Kidney (tissue), 22 donors: ENCODE measurements at places on chromosomes 4 and X. TPM values are rescaled to one million over a fixed set of nuclear protein-coding genes. Genes with fewer than 3 reads are reported as not detected.

The ANK2 gene
- polyA plus RNA-seq = 125 TPM

The RHOH gene
- polyA plus RNA-seq = 0.17 TPM

The GAGE12J gene
- polyA plus RNA-seq = not detected

The AMOT gene
- polyA plus RNA-seq = 5.5 TPM

The CCDC120 gene
- polyA plus RNA-seq = 5.2 TPM

The SATL1 gene
- 0.22 TPM for polyA plus RNA-seq

The CAPN6 gene
- polyA plus RNA-seq = 5.5 TPM

The DACH2 gene
- polyA plus RNA-seq = 1.1 TPM

DNA sequence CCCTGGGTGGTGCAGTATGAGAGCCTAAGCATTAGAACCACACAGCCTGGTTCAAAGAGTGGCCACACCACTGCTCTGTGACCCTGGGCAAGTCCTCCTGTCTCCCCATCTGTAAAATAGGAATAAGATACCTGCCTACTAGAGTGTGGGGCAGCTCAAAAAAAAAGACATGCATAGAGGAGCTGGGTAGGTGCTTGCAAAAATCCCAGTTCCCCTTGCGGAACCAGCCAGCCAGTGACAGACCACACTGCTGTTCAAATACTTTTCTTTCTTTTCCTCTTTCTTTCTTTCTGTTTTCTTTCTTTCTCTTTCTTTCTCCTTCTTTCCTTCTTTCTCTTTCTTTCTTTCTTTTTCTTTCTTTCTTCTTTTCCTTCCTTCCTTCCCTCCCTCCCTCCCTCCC lies 63.0 kb upstream of the TRIM2 start:
- H3K4me1 ChIP-seq = peaks cover 5% of the 10 kb centered on the region
- H3K27me3 ChIP-seq = no peaks in the 10 kb centered on the region

GRCh38 chr4:91127192-91127591 lies 1000.0 kb downstream of the CCSER1 start:
- H3K4me1 ChIP-seq = no peaks in the 10 kb centered on the region
- no peak overlapping the region for H3K4me3 ChIP-seq
- DNase-seq = no peak
- H3K36me3 ChIP-seq = no peaks in the 10 kb centered on the region

DNA sequence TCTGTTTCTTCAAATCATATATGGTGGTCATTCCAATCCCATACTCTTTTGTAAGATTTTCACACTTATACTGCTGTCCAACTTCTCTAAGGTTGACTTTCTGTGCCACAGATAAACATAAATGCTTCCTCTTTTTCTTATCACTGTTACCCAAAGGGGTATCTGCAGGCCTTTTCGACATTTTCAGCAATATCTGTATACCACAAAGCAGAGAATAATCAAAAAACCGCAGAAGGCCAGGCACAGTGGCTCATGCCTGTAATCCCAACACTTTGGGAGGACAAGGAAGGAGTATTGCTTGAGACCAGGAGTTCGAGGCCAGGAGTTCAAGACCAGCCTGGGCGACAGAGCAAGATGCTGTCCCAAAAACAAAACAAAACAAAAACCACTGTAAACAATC lies 3.1 kb upstream of the RFC1 start:
- no peak overlapping the region for H3K4me3 ChIP-seq
- no peaks in the 10 kb centered on the region for H3K36me3 ChIP-seq
- H3K4me1 ChIP-seq = no peaks in the 10 kb centered on the region
- H3K27ac ChIP-seq = no peak overlapping the region
- H3K27me3 ChIP-seq = no peaks in the 10 kb centered on the region

- no peak overlapping the region for H3K4me3 ChIP-seq
- H3K4me1 ChIP-seq = no peaks in the 10 kb centered on the region
- no peaks in the 10 kb centered on the region for H3K27me3 ChIP-seq
- DNase-seq = no peak
- no peaks in the 10 kb centered on the region for H3K36me3 ChIP-seq
These were observed 10.8 kb upstream of the TMPRSS11B start for GRCh38 chr4:68256284-68256683.

- H3K36me3 ChIP-seq = no peaks in the 10 kb centered on the region
- H3K4me1 ChIP-seq = no peaks in the 10 kb centered on the region
- no peaks in the 10 kb centered on the region for H3K27me3 ChIP-seq
- H3K27ac ChIP-seq = no peak overlapping the region
These were observed 125.9 kb upstream of the KLHL4 start for GRCh38 chrX:87391742-87392141.

DNA sequence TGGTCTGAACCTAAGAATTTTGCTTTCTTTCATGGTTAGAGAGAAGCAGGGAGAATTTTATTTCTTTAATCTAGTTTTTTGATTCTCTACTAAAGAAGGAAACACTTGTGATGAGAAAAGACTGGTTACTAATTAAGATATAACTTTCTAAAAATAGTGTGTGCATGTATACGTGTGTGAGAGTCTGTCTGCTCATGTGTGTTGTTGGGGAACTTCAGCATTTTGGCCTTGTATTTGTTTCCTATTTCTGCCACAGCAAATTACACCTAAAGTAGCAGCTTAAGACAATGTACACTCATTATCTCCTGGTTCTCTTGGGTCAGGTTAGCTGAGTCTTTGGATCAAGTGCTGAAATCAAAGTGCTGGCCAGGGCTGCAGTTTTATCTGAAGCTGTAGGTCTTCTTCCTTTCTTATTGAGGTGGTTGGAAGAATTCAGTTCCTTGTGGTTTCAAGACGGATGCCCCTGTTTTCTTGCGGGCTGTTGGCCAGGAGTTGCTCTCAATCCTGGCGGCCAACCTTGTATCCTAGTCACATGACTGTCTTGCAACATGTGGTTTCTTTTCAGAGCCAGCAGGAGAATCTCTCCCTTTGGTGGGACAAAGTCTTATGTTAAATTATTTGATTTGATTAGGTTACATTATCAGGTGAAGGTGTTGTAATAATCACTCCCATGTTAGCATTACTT lies 188.4 kb upstream of the CLNK start:
- H3K4me3 ChIP-seq = no peak overlapping the region
- H3K27me3 ChIP-seq = no peaks in the 10 kb centered on the region

- no peak for DNase-seq
- no peaks in the 10 kb centered on the region for H3K27me3 ChIP-seq
- H3K27ac ChIP-seq = peak overlapping the region; percentile 86
- H3K36me3 ChIP-seq = peaks cover 10% of the 10 kb centered on the region
- H3K4me3 ChIP-seq = peak overlapping the region; percentile 100
- peaks cover 4% of the 10 kb centered on the region for H3K4me1 ChIP-seq
These were observed 569 bp downstream of the RPS3A start for GRCh38 chr4:151099976-151100417.

DNA sequence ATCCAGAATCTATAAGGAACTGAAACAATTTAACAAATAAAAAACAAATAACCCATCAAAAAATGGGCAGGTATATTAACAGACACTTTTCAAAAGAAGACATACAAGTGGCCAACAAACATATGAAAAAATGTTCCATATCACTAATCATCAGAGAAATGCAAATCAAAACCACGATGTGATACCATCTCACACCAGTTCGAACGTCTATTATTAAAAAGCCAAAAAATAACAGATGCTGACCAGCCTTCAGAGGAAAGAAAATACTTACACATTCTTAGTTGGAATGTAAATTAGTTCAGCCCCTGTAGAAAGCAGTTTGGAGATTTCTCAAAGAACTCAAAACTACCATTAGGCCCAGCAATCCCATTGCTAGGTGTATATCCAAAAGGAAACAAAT lies 687.9 kb upstream of the AADAT start:
- H3K4me1 ChIP-seq = no peaks in the 10 kb centered on the region
- H3K36me3 ChIP-seq = no peaks in the 10 kb centered on the region
- no peak for DNase-seq
- H3K27ac ChIP-seq = no peak overlapping the region
- H3K27me3 ChIP-seq = no peaks in the 10 kb centered on the region
- H3K4me3 ChIP-seq = no peak overlapping the region

DNA sequence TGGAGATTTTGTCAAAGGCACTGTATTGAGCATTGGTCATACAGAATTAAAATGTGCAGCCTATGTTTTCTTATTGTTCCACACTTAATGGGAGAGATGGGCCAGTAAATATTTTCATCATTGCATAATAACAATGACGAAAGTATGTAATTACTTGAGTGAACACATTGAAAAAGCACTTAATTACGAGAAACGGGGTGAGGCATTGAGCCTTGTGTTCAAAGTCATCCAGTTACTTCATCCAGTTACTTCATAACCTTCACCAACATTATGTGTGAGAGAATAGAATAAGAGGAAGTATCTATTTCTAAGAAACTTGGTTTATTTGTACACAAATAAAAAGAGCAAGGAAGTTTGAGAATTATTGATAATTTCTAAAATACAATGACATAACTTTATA lies 1427.0 kb downstream of the ADGRL3 start:
- DNase-seq = no peak
- no peak overlapping the region for H3K27ac ChIP-seq
- no peaks in the 10 kb centered on the region for H3K27me3 ChIP-seq

DNA sequence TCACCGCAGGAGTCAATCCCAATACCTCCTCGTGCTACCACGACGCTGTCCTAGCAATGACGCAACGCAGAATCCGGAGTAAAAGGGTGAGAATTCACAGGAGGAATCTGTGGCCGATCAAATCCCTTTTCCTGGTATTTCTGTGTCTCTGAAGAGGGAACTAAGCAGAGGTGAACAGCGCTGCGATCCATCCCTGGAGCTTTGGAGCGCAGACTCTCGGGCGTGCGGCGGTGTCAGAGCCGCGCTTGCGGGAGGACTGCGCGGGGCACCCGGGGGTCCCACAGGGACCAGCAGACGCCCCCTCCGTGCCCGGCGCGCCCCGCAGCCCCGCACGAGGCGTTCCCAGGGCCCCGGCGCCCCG lies 17.2 kb upstream of the ZNF718 start:
- no peak overlapping the region for H3K4me3 ChIP-seq
- peaks cover 28% of the 10 kb centered on the region for H3K27me3 ChIP-seq
- no peak overlapping the region for H3K27ac ChIP-seq
- DNase-seq = no peak

GRCh38 chr4:109976189-109976588 lies 63.5 kb downstream of the EGF start:
- H3K36me3 ChIP-seq = peaks cover 7% of the 10 kb centered on the region
- no peaks in the 10 kb centered on the region for H3K27me3 ChIP-seq
- DNase-seq = no peak
- no peak overlapping the region for H3K4me3 ChIP-seq

DNA sequence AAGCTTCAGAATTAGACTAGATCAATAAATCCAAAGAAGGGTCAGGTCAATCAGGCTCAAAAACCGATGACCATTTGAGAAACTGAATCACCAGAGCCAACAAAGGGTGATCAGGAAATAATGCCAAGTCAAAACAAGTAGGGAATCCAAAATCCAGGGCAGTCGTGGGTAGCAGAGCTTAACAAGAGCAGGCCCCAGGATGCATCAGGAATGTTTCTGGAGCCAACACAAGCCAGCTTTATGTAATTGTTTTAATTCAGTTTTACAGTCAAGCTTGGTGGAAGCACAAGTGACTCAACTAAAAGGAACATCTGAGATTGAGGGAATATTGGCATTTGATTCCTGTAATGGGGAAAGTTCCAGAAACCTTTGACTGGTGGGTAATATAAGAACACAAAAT lies 237.9 kb upstream of the EDA2R start:
- no peaks in the 10 kb centered on the region for H3K36me3 ChIP-seq
- no peak overlapping the region for H3K27ac ChIP-seq
- no peak for DNase-seq
- H3K4me3 ChIP-seq = no peak overlapping the region
- H3K4me1 ChIP-seq = no peaks in the 10 kb centered on the region

DNA sequence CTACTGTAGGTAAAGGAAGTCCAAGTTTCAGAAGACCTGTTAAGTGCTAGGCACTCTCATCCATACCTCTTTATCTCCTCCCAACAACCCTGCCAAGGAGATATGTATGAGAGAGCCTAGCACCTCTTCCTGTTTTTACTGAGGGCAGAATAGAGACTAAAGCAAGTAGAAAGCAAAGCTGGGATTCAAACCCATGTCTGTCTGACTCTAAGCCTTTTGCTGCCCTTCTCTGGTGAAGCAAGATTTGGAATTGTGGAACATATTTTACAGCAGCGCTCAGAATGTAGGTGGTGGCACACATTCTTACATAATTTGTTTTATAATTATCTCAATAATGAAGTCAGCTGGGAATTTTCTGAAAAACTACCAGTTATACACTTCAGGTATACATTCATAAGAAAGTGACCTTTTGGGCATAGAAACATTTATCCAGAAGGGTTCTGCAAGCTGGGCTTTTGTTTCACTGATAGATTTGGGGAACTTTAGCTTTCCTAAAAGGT lies 41.7 kb downstream of the SEPTIN11 start:
- H3K36me3 ChIP-seq = no peaks in the 10 kb centered on the region
- peaks cover 4% of the 10 kb centered on the region for H3K4me1 ChIP-seq
- no peaks in the 10 kb centered on the region for H3K27me3 ChIP-seq

- H3K36me3 ChIP-seq = no peaks in the 10 kb centered on the region
- H3K27ac ChIP-seq = no peak overlapping the region
- no peak for DNase-seq
These were observed 6.5 kb upstream of the USP46 start for GRCh38 chr4:52665592-52665991.
